ENCODE measurements at places on chromosomes 5 and 9.

GRCh38 chr9:35906923-35907699, 1.1 kb downstream of the HRCT1 start:
- no peak for DNase-seq

DNA sequence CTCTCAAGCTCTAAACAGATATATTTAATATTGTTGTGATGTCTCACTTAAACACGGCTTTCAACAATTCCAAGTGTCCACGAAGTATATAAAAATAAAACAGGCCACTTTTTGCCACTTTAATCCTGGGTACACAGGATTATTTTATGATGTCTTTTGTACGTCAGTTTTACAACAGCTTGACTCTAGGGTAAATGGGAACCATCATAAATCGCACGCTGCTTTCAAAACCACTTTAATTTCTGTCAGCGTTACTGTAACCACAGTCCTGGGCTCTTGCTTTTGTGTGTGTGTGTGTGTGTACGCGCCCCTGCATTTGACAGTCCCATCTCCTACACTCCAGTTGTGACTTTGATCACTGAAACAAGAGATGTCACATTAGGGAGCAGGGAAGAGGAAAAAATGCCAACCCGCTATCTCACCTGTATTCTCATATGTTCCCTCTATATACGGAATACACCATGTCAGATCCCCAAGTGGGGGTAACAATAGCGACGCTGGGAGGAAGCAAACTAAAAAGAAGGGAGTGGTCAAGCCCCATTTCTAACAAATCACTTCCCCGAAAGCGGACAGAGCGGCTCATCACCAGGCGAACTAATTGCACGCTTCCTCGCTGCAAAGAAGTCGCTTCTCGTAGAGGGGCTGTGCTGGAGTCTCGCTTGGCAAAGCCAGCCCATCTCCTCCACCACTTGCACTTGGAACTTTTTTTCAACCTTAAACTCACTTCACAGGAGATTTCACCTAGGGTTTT, 1.2 kb downstream of the BNC2 start:
- DNase-seq = no peak

- no peak for DNase-seq
These were observed 8.1 kb downstream of the HBEGF start for GRCh38 chr5:140338336-140338735.

DNA sequence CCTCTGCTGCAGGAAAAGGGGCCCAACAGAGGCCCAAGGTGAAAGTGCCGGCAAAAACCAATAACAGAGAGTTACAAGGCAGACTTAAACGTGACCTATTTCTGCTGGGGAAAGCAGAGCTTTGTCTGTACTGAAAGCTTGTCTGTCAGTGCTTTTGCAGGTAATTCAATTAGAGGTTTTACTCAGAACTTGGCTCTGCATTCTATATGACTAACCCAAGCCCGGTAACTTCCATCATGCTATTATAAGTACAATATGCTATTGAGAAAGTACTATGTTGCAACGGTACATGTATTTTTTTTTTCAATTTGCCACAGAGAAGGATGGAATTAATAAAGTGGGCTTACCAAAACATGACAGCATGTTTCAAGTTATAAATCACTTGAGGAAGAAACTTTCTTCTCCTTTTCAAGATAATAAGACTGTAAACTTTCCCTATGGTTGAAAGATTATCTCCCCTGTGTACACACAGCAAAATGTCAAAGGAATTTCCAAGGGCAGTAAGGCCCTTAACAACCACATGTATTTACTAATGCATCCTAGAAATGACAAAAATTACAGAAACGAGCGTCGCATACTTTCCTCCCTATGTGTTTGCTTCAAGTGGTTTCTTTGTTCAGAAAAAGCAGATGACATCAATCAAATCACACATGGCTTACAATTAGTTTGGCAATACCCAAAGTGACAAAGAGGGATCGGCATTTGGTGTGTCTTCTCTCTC, 282.4 kb downstream of the EFNA5 start:
- DNase-seq = no peak

DNA sequence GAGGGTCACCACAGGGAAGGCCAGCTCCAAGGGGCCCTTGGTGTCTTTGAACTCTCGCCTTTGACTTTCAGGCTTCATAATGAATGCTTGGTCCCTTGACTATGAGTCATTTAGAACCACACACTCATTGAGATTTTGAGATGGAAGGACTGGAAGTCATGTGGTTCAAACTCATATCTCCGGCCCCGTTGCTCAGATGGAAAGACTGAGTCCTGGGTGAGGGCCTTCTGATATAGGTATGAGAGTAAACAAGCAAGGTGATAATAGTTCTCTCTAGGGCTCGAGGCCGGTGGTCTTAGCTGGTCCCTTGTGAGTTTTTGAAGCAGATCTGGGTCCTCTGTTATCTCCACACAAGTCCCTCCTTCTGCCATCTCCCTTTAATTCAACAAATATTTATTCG, 210.6 kb downstream of the PAX5 start:
- DNase-seq = no peak

- no peak for DNase-seq
These were observed 50.0 kb upstream of the ADAMTSL1 start for GRCh38 chr9:18423791-18424531.

- no peak for DNase-seq
These were observed 14.6 kb downstream of the LCN9 start for GRCh38 chr9:135677641-135678168.

DNA sequence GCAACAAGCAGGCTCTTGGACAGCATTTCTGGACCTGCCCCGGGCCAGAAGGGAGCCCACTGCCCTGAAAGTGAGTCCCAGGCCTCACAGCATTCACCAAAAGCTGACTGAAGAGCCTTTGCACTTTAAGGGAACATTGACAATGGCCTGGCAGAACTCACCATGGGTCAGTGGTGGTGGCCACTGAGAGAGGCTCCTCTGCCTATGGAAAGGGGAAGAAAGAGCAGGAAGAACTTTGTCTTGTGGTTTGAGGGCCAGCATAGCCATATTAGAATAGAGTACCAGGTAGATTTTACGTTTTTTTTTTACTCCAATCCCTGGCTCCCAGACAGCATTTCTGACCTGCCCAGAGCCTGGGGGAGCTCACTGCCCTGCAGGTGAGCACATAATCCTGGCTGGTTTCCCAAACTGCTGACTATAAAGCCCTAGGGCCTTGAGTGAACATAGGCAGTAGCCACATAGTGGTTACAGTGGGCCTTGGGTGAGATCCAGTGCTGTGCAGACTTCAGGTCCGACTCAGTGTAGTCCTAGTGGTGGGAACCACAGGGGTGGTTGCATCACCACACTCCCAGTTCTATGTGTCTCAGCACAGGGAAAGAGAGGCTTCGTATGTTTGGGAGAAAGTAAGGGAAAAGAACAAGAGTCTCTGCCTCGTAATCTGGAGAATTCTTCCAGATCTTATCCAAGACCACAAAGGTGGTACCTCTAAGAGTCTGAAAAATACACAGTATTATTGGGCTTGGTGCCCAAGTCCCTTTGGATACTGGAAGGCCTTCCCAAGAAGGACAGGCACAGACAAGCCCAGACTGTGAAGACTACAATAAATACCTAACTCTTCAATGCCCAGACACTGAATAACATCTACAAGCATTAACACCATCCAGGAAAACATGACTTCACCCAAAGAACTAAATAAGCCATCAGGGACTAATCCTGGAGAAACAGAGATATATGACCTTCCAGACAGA, 89.5 kb downstream of the TSSK1B start:
- no peak for DNase-seq

- no peak for DNase-seq
These were observed 30.4 kb downstream of the MTREX start for GRCh38 chr5:55338092-55338613.

GRCh38 chr5:31981361-31981945, 192.7 kb downstream of the GOLPH3 start:
- no peak for DNase-seq

- DNase-seq = no peak
These were observed 220.5 kb downstream of the GDNF start for GRCh38 chr5:37619353-37619752.

GRCh38 chr5:149151717-149152116, 10.4 kb downstream of the ABLIM3 start:
- DNase-seq = no peak

- DNase-seq = no peak
These were observed 6.5 kb upstream of the PTGES start for GRCh38 chr9:129759319-129759718.

All from activated B cell treated with CpG ODN at 0.5 μM for 24 hours (primary cell).